Non-pigmented ciliary epithelial cell (primary cell): ENCODE measurements at places on chromosomes 1 and 21.

DNA sequence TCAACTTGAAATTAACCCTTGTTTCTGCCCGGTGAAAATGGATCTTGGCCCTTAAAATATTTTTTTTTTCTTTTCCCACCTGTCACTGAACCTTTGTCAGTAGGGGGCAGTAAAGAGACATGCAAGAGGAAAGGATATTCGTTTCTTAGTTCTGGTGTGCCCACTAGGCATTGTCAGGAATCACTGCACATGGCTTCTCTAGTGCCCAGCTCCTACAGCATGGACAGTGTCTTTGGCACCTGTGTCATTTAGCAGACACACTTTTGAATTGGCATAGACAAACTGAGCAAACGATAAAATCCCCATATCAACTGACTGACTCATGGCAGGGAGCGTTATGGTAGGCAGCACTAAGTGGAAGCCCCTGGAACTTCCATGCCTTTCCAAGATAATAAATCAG lies 1048.1 kb downstream of the BRINP3 start:
- no peak for DNase-seq

DNA sequence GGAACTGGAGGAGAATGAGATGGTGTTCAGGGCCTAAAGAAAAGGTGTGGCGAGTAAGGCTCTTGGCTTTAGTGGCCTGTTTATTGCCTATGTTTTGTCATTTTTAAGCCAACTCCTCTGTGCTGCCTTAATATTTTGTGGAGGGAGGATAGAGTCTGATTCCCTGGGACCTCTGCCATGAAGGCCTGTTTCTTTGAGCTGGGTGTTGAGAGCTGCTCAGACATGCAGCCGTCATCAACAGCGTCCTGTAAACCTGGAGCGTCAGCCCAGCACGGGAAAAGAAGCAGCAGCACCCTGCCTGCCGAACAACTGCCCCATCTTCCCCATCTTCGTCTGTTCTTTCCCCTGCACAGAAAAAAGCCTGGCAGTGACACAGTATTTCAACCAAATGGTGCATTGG lies 27.1 kb upstream of the SNX27 start:
- DNase-seq: no peak

GRCh38 chr1:224312025-224312424 lies 17.9 kb downstream of the NVL start:
- DNase-seq: no peak

DNA sequence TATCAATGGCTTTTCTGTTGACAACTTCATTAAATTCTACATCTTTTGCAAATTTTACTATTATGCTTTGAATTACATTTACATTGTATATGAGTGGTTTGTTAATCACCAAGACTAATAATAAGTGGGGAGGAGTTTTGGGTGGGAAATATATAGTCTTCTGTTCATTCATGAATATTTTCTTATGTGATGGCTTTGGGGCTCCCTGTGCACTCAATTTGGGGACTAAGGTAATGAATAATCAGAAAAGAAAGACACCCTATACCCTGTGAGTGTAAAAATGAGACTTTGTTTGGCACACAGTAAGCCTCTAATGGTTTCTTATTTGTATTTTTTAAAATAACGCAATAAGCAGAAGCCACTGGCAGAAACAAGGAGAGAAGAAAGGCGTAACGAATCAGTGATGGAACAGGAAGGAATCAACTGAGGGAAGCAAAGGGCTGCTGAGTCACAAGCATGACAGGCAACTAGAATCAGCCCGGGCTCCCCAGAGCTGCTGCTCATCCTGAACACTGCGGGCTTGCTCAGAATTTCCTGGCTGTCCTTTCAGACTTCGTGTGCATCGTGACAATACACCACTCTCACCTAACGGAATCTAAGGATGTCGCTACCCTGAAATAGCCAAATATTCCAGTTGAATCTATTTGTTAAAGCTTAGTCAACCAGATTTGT lies 20.8 kb upstream of the RGS2 start:
- DNase-seq: no peak

GRCh38 chr1:160118928-160119327 lies 3.4 kb downstream of the ATP1A2 start:
- no peak for DNase-seq

- peak; percentile 37 for DNase-seq
Observed at GRCh38 chr1:225809842-225810578, at the start of gene EPHX1. Gene EPHX1, plus strand, starts transcription at chr1:225810124. Its CDS starts 18,606 bp downstream, at chr1:225828730.

DNA sequence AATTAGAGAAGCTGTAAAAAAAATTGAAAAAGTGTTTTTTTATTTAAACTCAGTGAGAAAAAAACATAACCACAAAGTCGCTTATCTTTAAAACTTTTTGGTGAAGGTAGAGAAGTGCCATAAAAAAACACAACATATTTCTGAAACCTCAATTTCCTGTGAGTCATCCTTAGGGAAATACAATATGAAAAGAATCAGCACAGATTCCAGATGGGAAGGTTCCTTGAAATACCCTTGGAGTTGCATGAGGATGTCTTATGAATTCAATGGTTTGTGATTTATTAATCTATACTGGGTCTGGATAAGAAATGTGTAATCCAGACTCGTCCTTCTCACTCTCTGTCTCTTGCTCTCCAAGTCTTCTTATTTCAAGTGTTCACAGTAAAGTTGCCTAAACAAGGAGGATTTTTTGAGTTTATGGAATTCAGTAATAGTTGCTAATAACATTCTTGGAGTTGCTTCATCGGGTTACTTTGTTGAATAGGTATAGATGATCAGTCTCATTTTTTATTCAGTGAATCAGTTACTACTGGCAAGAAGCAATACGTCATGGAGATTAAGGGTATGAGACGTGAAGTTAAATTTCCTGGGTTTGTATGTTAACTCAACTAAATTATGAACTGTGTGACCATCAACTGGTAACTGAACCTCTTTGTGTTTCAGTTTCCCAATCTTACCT lies 191.4 kb downstream of the KCNK2 start:
- DNase-seq: peak; percentile 63

GRCh38 chr1:56092684-56093570 lies 486.4 kb downstream of the PLPP3 start:
- no peak for DNase-seq

GRCh38 chr1:191851799-191852595 lies 306.3 kb upstream of the RGS18 start:
- DNase-seq: peak; percentile 32

- no peak for DNase-seq
Observed at GRCh38 chr21:43866260-43866629, 1.2 kb downstream of the AGPAT3 start.

DNA sequence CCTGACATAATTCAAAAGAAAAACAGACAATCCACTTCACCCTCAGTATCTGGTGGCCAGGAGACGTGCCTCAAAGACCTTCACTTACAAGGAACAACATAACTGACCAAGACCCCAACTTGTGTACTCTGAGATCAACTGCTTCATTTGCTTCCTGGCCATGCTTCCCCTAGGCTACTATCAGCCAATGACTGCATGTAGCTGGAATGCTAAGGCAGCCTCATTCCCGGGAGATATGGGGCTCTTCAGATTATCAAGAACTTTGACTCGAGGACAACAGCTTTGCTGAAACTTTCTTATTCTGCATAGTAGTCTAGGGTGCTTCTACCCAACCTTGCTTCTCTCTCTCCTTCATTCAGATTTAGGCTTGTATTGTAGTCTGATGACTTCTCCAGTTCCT lies 11.7 kb upstream of the UCK2 start:
- peak; percentile 38 for DNase-seq
